T47D (cell line): ENCODE measurements at places on chromosomes 1 and 21.

GRCh38 chr1:95415146-95415545 is 181.1 kb downstream of the RWDD3 start:
- no peak for DNase-seq

DNA sequence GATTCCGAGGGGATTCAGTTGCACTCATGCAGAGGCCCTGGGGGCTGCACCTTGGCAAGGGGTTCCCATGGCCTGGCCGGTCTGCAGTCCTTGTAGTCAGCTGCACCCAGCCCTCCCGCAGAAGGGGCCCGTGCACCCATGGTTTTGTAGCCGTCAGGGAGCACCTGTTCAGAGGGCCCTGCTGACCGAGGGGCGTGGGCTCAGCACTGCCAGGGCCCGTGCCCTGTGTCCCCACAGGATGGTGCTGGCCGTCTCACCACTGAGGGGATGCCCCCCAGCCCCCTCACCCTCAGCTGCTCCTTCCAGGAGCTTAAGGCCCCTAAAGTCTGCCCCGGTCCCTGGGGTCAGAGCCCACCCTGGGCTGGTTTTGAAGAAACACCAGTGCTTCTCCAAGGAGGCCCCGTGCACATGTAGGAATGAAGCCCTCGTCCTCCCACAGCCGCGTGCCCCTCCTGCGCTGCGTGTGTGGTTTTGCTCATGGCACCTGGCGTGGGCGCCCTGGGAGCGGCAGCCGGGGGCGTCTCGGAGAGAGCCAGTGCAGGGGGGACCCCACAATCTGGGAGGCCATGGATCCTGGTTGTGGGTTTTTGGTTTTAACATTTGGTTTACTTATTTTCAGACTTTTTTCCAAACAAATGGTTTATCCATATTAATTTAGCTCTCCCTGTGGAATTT is 40.1 kb downstream of the PRKCZ start:
- DNase-seq: no peak

- DNase-seq: no peak
Observed at GRCh38 chr1:181152892-181153633, 64.6 kb downstream of the IER5 start.

GRCh38 chr1:6271006-6271405 is 10.1 kb upstream of the GPR153 start:
- DNase-seq: no peak

GRCh38 chr1:210558302-210558701 is 229.6 kb downstream of the HHAT start:
- no peak for DNase-seq

- no peak for DNase-seq
Observed at GRCh38 chr1:86541859-86542258, 5.0 kb upstream of the CLCA4 start.

- peak; percentile 68 for DNase-seq
Observed at GRCh38 chr1:22471078-22471477, 19.4 kb downstream of the ZBTB40 start.

GRCh38 chr1:36098650-36099365 is 10.1 kb downstream of the ADPRS start:
- DNase-seq: no peak

GRCh38 chr21:36478207-36478701 is 1.7 kb downstream of the CLDN14 start:
- no peak for DNase-seq

DNA sequence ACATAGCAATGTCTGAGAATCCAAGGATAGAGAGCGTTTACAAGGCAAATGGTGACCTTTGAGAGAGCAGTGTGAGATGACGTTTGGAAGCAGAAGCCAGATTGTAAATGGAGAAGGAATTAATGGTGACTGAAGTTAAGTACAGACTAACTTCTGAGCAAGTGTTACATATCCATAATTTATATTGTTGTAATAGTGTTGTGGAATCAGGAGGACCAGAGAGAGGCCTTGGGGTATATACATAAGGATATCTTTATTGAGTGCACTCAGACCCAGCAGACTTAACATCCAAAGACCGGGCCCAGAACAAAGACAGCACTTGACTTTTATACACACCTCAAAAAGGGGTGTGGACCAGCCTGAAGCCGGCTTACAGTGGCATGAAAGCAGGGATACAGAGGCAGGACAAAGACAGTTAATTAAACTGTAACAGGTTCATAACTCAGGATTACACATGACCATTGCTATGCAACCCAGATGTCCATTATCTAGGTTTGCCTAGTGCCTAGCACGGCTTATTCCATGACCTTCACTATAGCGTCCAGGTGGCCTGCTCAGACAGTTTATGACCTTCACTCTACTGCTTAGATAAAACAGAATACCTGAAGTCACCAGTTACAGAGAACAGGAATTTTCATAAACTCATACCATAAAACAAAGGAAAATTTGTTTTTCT is 2.7 kb upstream of the MGST3 start:
- DNase-seq: no peak

GRCh38 chr1:247992986-247993385 is 20.5 kb upstream of the OR2L5 start:
- DNase-seq: no peak

DNA sequence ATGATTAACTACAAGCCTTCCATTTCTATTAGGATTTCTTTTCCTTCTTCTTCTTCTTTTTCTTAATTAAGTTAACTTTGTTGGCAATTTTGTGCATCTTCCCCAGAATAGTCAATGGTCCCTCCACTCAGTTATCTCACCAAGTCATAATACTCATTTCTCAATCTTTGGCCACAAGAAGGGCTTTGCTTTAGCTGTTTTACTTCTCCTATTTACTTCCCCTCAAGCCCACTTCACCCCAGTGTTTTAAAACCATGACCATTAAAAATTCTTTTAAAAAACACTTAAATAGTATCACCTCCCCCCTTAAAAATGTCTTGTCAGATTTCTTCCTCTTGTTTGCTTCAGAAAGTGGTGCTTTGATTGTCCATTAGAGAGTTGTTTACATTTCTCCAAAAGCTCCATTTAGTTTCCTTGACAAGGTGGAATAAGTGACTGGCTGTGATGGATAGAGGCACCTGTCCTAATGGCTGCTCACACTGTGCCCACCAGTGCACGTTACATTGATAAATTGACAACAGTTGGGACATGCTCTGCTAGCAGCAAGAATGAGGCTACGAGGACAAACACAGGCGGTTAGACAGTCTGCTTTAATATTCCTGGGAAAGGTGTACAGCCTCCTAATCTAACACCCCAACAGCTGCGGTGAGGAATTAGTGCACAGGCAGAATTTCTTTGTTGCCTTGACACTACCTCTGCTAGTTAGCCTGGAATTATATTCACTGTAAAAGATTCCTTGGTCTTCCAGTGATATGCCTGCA is 354.7 kb downstream of the LMO4 start:
- DNase-seq: no peak

DNA sequence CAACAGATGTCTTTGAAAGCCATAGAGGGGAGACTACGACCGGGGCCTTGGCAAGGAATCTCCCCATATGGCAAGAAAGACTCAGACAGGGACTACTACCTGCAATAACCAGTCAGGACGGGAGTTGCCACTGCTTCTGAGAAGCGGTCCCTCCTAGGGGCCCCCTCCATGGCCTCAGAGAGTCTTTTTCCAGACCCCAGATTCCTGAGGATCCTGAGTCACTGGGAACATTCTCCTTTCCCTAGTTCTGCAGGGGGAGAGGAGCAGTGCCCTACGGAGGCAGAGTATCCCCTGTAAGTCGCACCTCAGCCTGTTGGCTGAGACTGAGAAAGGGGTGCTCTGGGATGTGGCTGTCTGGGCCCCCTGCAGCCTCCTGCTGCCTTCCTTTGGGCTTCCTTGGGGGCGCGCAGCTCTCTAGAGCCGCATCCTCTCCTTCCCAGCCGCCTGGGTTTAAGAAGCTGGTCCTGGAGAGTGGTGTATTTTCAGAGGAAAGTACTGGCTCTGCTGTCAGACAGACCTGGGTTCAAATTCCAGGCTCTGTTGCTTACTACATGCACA is 7.8 kb downstream of the GLIS1 start:
- no peak for DNase-seq

DNA sequence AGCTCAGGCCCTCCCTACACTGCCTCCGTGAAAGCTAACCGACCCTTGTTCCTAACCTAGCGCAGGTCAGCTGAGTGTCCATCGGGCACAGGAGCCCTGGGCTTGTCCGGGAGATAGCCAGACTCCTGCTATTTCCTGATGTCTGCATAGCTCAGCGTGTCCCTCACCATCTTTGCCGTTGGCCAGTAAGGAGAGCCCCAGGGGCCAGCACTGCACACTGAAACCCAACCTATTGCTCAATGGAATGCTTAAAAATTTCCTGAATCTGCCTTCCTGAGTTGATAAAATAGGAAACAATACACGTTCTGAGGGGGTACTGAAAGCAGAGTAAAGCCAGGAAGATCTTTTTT is 2.2 kb downstream of the RUNX1 start:
- no peak for DNase-seq

- DNase-seq: no peak
Observed at GRCh38 chr1:22056936-22057335, 4.4 kb downstream of the CDC42 start.

DNA sequence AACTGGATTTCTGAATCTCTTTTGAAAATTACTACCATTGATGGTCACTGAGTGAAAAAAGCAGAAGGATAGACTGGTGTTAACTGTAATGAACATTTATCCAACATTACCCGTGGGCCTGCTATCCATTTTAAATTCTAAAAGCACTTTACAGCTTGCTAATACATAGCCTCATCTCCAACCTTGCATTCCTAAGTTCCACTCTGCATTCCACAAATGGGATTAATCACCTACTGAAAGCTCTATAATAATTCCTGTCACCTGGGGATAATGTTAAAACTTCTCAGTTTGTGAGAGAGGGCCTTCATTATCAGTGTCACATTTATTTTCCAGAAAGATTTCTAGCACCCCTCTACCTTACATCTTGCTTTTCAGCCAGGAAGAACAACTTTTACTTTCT is 38.2 kb downstream of the PTPRC start:
- no peak for DNase-seq

GRCh38 chr21:39313042-39313570 is 326 bp downstream of the BRWD1 start:
- no peak for DNase-seq

DNA sequence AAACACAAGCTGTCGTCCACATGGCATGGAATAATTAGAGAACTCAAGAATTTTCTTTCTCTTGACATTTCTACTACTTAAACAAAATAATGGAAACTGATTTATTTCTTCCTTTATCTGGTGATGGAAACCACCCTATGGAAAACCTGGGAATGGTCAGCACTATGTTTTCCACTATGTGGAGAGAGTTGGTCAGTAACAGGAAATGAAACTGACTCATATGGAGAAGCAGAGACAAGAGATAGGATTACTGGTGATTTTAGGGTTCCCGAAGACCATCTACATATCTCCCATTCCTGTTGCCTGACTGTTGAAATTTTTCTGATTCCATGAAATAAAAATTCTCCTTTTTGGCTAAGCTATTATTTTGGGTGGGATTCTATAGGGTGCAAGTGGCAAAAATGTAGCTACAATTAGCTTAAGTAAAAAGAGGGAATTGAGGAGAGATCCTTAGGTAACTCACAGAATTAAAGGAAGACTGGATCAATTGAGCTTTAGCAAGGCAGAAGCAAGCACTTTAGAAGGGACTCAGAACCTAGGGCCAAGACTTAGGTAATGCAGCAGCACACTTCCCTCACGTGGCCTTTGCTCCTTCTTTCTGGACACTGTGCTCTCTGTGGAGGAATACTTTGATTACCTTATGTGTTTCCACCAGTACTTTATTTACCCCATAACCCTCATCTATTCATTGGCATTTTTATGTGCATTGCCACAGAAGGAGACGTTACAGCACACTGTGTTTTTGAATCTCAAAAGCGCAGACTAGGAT is 89.6 kb downstream of the LEPR start:
- DNase-seq: no peak

DNA sequence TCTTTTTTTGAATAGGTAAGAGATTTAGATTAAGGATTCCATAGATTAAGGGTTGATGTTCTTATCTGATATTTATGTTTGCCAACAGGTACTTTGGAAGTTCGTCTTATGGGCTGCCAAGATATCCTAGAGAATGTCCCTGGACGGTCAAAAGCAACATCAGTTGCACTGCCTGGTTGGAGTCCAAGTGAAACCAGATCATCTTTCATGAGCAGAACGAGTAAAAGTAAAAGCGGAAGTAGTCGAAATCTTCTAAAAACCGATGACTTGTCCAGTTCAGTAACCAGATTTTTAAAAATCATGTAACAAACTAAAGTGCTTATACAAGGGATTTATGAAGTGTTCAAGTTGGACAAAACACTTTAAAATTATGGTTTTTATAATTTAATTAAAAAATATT is 100.5 kb downstream of the PKN2 start:
- no peak for DNase-seq
